ENCODE measurements at places on chromosomes 6 and 20.

DNA sequence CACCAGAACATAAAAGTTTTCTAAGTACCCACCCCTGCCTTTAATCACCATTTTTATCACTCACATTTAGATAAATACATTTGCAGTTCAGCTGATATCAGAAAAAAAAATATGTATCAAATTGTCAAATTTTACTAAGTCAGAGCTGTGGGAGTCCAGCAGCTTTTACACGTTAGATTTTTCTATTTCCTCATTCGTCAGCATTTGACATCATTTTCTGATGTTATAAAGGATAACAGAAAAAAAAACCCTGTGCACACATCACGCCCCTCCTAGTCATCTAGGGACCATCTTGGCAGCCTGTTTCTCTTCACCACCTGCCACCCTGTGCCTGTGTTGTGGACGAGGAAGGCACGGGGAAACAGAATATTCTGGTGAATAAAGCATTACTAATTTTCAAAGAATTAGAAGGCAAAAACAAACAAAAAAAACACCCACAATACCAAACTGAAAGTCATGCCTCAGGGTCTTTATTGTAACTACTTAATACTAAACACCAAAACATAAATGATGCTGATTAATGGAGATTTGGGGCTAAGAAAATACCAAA lies 12.4 kb downstream of the B4GALT5 start:
- DNase-seq = no peak

- no peak for DNase-seq
Observed at GRCh38 chr6:19569563-19569962, 267.6 kb upstream of the ID4 start.

DNA sequence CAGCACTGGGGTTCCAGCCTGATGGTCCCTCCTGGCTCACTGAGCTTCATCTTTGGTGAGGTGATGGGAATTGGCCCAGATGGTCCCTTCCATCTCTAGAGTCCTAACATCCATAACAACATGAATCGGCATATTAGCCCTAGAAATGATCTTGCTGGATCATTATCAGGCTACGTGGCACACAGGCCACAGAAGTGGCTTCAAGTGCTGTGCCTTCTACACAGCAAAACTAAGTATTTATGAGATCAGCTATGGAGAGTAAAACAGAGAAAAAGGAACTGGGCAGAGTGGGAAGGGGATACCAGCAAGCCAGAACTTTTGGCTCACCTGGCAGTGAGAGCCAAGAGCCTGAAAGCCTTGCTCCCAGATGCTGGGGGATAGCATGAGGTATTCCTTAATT lies 116.9 kb downstream of the TRERF1 start:
- DNase-seq = no peak

- no peak for DNase-seq
Observed at GRCh38 chr6:46781478-46782378, 11.5 kb upstream of the MEP1A start.

- no peak for DNase-seq
Observed at GRCh38 chr6:168300975-168301647, 18.5 kb downstream of the DACT2 start.

- no peak for DNase-seq
Observed at GRCh38 chr20:11008444-11009033, 334.7 kb upstream of the JAG1 start.

DNA sequence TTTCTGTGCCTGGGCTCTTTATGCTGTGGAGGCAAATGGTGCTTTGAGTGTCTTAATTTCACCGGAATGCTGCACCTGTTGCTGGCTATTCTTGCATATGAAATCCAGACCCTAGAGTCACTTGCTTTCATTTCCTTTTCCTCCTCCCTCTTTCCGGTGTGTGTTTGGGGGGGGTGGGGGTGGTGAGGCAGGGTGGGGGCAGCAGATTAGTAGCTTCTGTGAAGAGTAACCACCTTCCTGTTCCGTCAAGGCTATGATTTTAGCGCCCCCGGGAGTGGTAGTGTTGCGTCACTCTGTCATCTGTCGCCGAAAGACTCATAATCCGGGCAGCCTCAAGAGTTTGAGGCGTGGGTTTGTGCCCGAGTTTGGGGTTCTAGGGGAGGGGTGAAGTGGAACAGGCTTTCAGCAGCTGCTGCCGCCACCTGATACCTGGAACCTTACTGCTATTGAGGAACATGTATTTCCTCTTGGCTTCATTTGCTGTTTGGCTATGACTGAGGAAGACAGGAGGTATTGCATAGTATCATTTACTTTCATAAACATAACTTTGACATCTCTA lies 49.1 kb downstream of the UTRN start:
- no peak for DNase-seq

- peak; percentile 49 for DNase-seq
Observed at GRCh38 chr6:43428874-43429273, 1.5 kb downstream of the ABCC10 start.

- DNase-seq = no peak
Observed at GRCh38 chr6:132072271-132072670, 121.1 kb upstream of the CCN2 start.

- no peak for DNase-seq
Observed at GRCh38 chr6:129269076-129269475, 386.1 kb downstream of the LAMA2 start.

GRCh38 chr6:149566410-149567193 lies 427 bp downstream of the GINM1 start:
- DNase-seq = peak; percentile 63
